Posterior vena cava (tissue), 2 donors: ENCODE measurements at places on chromosomes 2 and 18. TPM values are rescaled to one million over a fixed set of nuclear protein-coding genes. Genes with fewer than 3 reads are reported as not detected.

TRIB2 gene
- 29.4 TPM for total RNA-seq

HTR2B gene
- total RNA-seq = 4.9 TPM

FBXO48 gene
- 1.3 TPM for total RNA-seq

RUFY4 gene
- total RNA-seq = not detected

GNAL gene
- total RNA-seq = 16.9 TPM

KCNF1 gene
- 0.29 TPM for total RNA-seq

PIK3C3 gene
- total RNA-seq = 51.2 TPM

DNA sequence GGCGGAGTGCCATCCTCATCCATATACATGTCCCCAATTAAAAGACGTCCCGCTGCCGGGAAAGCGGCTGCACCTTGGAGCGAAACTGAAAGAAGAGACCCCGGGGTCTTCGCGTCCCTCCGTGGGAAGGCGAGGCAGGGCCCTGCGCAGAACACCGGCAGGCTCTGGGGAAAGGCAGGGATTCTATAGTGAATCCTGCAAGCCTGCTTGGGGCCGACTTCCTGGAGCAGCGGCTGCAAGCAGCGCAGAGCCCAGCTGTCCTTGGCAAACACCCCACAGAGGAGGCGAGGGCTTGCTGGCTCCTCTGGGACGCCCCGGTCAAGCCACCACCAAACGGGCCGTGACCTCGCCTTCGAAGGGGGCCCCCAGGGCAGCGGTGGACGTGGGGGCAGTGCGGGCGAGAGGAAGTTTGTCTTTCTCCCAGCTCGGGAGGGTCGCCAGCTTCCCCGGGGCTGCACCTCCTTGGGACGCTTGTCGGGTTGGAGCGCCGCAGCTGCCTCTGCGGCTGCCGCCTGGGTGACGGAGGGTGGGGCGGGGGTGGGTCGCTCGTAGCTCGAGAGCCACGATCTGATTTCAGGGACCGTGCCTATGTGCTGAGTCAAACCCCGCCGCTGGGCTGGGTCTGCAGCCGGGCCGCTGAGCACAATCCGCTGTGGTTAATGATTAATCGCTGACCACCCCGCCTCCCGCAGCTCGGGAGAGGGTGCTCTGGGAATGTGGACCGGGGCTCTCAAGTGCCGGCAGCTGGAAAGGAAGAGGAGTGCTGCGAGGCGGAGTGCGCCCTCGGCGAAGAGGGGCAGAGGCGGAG lies 486 bp upstream of the GPR39 start:
- peak; percentile 86 for DNase-seq

GRCh38 chr2:58571181-58571852 lies 330.2 kb upstream of the FANCL start:
- no peak for DNase-seq

DNA sequence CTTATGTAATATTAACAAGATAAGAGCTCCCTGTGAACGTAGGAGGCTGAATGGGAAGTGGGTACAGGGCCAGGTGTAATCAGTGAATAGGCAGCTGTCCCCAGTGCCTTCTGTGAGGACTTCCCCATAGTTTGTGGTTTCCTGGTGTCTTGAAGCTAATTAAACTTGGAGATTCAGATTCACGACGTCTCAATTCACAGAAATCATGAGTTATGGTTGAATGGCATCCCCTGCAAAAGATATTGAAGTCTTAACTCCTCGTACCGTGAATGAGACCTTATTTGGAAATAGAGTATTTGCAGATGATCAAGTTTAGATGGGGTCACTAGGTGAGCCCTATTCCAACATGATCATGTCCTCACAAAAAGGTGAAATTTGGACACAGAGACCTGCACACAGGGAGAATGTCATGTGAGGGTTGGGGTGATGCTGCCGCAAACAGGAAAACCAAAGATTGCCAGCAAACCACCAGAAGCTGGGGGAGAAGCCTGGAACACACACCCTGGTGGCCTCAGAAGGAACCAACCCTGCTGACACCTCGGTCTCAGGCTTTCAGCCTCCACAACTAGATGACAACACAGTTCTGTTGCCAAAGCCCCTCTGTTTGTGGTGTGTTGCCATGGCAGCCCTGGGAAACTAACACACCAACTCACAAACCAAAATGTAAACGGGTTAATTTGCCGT lies 13.2 kb downstream of the ARL4C start:
- no peak for DNase-seq

DNA sequence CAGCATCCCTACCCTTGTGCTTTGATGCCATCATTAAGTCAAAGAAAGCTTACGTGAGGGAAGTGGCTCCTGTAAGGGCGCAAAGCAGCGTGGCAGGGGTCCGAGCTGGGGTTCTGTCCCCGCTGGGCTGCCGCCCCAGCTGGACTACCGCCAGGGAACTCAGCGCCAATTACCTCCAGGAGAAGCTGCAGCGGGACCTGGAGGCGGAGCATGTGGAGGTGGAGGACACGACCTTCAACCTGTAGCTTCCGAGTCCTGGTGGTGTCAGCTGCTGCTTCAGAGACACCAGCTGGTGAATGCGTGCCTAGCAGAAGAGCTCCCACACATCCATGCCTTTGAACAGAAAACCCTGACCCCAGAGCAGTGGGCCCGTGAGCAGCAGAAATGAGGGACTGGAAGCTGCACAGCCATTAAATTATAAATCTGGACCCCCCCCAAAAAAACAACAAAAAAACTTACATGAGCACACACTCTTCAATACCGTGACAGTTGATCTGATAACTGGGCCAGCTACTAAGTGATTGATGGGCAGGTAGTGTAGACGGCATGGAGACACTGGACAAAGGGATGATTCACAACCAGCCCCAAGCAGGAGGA lies 20.1 kb upstream of the YES1 start:
- DNase-seq = no peak

DNA sequence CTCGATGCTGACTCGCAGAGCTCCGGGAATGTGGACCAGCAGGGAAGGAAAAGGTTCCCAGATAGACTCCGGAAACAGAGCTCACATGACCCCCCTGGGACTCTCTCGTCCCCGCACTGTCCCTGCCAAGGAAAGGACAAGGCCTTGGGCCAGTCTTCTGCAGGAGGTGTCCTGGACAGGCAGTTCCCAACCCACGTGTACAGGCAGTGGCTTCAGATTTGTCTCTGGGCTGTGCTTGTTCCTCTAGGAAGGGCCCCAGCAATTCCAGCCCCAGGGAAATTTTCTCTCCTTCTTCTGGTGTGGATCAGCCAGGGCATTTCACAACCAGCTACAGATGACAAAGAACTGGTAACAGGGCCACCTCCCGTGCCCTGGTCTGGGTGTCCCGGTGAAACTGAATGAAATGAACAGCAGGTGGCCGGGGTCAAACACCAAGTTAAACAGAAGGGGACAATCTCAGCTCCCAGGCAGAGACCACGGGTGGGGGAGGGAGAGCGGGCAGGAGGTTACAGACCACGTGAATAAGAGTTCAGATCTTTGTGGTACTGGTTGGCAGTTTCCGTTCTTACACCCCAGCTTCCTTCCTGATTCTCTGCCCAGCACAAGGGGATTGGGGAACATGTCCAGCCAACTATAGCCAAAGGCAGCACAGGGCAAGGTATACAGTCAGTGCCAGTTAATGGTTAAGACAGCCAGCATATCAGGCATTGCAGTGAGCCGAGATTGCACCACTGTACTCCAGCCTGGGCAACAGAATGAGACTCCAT lies 52.2 kb upstream of the CAB39 start:
- DNase-seq = no peak

GRCh38 chr18:5058768-5059695 lies 138.0 kb downstream of the AKAIN1 start:
- no peak for DNase-seq

- DNase-seq = no peak
Observed at GRCh38 chr2:101596333-101596732, 101.2 kb upstream of the MAP4K4 start.

GRCh38 chr18:62524440-62525200 lies 1.8 kb downstream of the ZCCHC2 start:
- peak; percentile 87 for DNase-seq

- DNase-seq = no peak
Observed at GRCh38 chr18:46555724-46556123, 101.3 kb downstream of the LOXHD1 start.

GRCh38 chr18:23336101-23336500 lies 117.0 kb upstream of the RIOK3 start:
- DNase-seq = no peak

GRCh38 chr18:68220458-68220857 lies 494.4 kb downstream of the TMX3 start:
- DNase-seq = no peak

GRCh38 chr2:191038241-191038725 lies 24.3 kb upstream of the STAT1 start:
- no peak for DNase-seq

DNA sequence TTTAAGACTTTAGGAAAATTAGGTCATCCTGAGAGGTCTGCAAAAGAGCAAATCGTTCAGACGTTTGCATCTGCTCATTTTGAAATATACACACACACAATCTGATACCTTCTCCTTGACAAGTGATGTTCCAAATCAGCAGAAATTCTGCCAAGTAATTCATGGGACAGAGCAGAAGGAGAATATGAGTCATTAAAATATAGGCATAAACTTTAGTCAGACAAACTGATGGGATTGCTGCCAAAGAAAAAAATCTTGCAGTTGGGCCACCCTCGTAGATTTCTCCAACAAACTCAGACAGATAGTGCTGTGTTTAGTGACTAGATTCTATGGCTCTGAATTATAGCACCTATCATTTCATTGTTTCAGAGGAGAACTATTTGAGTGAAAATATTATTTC lies 336.3 kb downstream of the NYAP2 start:
- no peak for DNase-seq

- peak; percentile 57 for DNase-seq
Observed at GRCh38 chr2:218982586-218983262, 2.3 kb downstream of the FEV start.

DNA sequence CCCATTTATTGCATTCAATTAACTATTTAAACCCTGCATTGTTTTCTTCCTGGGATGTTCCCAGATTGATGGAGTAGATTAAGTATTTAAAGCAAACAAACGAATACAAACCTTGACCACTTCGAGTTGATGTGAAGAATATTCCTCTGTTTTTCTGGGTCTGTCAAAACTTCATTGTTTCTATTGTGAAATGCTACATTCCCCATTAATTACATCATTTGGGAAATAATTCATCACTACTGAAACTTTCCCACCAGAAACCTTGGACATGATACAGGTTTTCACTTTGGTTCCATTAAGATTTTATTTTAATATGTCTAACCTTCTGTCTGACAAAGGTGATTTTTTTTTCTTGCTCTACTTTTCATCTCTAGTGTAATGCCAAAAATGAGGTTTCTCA lies 365.1 kb upstream of the ETAA1 start:
- no peak for DNase-seq
